AG08396 (cell line): ENCODE measurements at places on chromosomes 4 and X.

DNA sequence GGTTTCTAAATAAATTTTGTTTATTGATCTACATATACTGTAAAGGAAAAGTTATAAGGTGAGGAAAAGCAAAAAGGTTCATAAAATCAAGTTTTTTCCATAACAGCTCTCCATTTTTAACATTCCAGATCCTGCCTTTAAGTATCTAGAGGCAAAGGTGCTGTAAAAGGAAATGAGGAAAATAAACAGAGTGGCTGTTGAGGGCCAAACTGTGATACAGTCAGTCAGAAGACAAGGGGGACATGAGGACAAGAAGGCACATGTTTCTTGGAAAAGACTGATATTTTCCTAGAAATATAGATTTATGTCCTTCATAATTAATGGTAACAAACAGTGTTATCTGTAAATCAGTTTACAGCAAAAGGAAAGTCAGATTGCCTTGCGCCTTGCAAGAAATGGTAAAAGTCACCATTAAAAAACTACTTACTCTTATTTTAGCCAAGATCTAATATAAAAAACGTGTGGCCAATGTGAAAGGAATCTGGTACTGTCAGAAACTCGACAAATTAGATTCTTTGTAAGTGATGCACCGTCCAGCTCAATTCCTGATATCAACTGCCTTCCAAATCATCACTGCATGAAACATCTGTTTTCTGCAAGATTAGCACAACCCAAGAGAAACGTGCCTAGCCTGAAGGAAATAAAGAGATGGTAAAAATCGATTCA, 34.0 kb upstream of the VEGFD start:
- DNase-seq = peak; percentile 13

DNA sequence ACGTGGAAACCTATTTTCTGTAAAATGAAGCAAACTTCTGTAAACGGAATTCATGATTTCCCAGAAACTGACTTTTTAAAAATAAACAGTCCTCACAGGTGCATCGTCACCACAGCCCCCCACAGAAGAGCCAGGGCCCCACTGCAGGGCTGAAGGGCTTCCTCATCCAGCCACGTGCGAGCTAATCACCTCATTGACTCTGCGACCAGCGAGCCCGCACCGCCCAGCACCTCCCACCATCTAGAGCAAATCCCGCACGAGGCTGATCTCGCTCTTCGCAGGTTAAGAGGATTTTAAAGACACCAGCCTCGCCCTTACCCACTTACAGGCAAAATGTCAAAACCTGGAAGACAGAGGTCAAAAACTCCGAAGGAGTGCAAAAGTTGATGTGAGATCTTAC, 14.8 kb downstream of the PPP2R3B start:
- DNase-seq = no peak

DNA sequence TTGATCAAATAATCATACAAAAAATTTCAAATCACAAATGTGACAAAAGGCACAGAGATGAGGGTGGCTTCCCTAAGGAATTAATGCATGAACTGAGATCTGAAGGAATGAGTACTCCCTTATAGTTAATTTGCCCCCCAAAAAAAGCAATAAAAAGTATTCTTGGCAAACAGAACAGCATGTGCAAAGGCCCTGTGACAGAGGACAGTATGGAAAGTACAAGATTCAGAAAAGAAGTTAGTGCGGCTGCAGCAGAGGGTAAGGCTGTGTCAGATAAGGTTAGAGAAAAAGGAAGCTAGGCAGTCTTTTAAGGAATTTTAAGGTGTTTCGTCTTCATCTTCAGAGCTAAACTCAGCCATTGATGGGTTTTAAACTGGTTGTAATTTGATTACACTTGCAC, 7.4 kb downstream of the DDX60L start:
- DNase-seq = no peak

GRCh38 chr4:174401471-174402130, 117.9 kb downstream of the CEP44 start:
- DNase-seq = no peak

DNA sequence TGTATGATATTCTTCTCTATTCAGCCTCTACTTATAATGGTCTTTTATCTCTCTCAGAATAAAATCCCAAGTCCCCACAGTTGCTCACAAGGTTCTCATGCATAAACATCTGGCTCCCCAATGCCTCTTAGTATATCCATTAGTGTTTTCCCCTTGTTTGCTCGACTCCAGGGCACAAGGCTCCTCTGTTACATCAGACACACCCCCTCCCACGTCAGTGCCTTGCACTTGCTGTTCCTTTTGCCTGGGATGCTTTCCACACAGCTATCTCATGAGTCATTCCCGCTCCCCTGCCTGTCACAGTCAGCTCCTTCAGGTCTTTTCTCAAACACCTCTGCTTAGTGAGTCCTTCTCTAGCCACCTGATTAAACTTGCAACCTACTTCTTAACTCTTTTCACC, 260.2 kb downstream of the IL1RAPL1 start:
- peak; percentile 4 for DNase-seq

- no peak for DNase-seq
Measured at GRCh38 chrX:119694601-119695534, 1.9 kb upstream of the SEPTIN6 start.

- DNase-seq = no peak
Measured at GRCh38 chrX:15848576-15848975, 6.0 kb downstream of the AP1S2 start.

- DNase-seq = no peak
Measured at GRCh38 chr4:82809619-82810018, 11.0 kb upstream of the SCD5 start.

- no peak for DNase-seq
Measured at GRCh38 chr4:186203406-186203805, 12.0 kb downstream of the CYP4V2 start.

- DNase-seq = no peak
Measured at GRCh38 chr4:184382189-184382846, 92.0 kb downstream of the IRF2 start.

DNA sequence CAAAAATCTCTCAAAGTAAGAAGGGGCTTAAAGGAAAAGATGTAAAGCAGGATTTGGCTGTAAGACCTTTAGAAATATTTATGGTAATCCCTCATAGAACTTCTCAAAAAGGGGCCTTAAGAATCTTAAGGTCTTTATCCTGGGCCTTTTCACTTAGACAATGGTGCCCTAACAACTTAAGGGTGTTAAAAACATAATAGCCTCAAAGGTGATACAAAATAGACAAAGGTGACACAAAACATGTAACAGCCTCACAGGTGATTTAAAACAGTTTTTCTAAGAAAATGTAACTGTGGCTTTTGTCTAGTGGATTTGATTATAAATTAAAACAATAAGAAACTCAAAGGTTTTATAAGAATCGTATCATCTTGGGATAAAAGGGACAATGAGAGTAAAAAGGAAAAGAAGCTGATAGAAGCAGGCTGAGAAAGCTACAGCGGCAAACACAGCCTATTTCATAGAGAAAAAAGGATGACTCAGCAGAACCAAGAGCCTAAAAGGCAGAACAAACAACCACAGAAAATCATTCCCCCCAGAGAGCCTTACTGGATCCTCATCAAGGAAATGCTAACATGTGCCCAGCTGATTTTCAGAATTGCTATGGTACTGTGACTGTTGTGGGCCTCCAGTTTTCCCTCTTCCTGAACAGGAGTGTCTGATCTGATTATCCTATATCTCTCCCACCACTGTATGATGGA, 164.3 kb downstream of the STPG2 start:
- DNase-seq = no peak

- no peak for DNase-seq
Measured at GRCh38 chr4:123301923-123302322, 94.7 kb upstream of the SPRY1 start.

DNA sequence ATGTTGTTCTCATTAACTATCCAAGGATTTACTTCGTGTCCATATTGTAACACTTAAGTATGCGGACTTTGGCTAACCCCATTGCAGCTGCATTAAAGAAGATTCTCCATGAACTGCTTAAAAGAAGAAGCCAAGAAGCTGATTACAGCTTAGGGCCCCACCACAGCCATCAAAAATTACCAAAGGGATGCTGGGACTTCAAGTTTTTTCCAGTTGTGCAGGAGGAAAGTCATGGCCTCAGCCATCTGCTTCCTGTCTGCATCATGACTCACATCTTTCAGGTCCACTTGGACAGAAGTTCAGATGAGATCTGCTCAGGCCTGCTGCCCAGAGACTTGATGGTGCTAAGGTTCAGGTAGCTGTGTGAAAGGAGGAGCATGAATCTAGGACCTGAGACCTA, 38.8 kb upstream of the CAPN6 start:
- no peak for DNase-seq

GRCh38 chr4:134780244-134780643, 578.7 kb upstream of the PABPC4L start:
- no peak for DNase-seq

- peak; percentile 66 for DNase-seq
Measured at GRCh38 chr4:72312032-72312650, 256.9 kb downstream of the ADAMTS3 start.

DNA sequence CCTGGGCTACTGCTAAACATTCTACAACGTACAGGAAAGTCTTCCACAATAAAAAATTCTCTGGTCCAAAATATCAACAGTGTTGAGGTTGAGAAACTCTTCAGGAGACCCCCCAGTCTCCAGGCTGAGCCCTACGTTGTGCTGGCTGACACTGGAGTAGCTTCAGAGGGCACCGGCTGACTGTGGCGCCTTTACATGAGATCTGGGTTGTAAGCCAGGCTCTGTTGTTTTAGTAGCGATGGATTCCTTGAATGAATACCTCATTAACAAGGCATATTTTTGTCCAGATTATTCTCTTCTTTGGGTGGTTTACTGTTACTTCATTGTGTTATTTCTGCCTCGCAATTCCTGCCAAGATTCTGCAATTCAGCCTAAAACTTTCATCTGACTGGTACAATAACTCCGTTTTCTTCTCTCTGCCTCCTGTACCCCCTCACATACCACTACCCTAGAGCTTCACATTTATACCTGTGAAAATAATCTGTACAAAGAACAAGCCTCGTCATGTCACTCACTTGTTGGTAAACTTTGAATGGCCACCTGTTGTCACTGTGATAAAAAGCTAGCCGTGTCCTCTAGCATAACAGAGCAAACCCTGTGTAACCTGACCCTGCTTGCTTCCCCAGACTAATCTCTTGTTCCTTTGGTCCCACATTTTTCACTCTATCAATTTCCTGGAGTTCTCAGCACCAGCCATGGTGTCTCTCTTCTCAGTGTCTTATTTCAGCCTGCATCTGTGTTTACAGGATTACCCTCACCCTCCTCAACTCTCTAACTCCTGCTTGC, 1476.1 kb upstream of the TENM3 start:
- DNase-seq = no peak

DNA sequence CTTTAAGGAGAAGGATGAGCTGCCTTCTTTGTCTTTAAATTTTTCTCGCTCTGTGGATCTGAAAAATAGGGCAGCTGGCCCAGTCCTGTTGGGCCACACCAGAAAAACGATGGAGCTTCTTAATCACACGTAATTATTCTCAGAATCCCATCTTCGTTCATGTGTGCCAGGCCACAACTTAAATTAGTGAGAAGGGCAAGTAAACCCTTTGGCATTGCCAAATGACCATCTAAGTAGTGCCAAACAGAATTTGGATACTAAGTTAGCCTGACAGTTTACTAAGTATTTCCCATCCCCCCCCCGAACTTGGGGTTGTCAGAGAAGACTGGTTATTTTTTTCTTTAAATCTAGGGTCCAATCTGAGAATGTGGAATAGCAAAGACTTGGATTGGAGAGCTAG, 62.0 kb downstream of the CASP3 start:
- no peak for DNase-seq

GRCh38 chr4:47032405-47033106, 1.2 kb downstream of the GABRB1 start:
- peak; percentile 66 for DNase-seq

DNA sequence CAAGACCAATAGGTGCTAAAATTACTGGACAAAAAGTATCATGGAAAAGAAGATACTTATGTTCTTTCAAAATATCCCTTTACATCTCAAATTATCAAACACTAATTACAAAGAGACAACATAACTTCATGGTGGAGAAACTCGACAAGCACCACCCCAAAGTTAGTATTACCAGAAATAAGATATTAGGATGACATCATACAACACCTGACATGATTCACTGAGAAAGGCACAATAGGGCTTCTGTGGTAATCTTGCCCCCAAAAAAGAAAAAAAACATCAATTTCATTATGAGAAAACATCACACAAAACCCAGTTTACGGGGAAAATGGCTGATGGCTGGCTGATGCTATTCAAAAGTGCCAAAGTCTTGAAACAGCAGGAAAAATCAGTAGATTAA, 1781.7 kb upstream of the PCDH10 start:
- no peak for DNase-seq

GRCh38 chr4:72218953-72219352, 187.2 kb downstream of the NPFFR2 start:
- no peak for DNase-seq

- no peak for DNase-seq
Measured at GRCh38 chrX:129655547-129656249, 942 bp upstream of the APLN start.

DNA sequence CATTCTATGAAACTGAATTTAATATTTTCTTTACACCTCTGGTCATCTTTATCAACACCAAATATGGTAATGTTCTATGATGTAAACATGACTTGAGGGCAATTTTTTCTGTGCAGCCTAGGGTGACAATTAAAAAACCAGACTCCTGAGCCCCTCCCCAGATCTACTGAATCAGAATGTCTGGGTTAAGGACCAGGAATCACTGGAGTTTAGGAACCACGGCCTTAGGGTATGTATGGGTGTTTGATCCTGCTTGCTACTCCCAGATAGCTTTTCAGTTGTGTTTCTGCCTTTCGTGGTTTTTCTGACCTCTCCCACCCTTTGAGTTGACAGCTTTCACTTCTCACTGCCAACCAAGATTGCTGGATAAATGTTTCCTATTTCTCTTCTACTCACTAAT, 332.2 kb downstream of the DHX15 start:
- no peak for DNase-seq

DNA sequence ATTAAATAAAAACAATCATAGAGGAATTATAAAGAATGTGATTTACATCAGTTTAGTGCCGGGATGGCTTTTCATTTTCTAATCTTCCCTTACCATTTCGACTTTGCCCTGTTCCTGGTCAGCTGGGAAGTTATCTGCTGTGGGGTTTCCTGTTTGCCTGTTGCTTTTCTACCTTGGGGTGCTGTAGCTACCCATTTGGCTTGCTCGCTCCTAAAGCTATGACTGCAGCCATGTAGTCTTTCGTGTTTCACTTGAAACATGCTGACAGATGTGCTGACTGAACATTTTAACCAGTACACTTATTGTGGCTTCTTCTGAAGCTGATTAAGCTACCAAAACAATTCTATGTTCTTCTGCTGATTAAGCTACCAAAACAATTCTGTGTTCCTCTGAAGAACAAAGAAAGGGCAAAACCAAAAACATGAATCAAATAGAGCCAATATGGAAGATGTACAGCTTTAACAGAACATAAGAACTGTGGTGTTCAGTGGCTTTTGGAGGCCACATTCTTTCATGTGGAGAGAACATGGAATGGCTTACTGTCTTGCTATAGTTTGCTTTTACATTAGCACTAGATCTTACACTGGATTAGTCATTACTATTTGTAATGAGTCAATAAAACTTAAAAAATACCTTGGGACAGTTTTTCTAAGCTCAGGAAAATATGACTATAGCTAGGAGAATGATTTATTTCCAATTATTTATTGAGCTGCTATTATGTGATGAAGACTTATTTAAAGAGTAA, 440.4 kb downstream of the SPRY1 start:
- no peak for DNase-seq
